ENCODE measurements at places on chromosomes 16 and 17. TPM values are rescaled to one million over a fixed set of nuclear protein-coding genes. Genes with fewer than 3 reads are reported as not detected.

DNA sequence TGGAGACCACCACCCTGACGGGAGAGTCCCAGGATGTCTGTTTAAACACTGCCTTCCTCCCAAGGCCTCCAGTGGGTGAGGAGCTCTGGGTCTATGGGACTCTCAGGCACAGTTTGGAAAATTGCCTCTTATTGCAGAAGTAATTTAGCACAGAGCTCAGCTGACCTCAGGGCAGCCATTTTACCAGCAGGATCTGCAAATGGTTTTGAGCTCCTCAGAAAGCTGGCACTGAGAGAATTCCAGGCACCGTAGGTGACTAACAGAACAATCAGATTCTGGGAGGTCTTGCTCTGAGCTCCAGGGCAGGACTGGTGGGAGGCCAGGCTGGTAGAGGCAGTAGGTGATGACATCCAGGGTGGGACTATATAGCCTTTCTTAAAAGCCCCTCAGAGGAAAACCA, 17.3 kb upstream of the C16orf74 start:
- no peak for DNase-seq

DNA sequence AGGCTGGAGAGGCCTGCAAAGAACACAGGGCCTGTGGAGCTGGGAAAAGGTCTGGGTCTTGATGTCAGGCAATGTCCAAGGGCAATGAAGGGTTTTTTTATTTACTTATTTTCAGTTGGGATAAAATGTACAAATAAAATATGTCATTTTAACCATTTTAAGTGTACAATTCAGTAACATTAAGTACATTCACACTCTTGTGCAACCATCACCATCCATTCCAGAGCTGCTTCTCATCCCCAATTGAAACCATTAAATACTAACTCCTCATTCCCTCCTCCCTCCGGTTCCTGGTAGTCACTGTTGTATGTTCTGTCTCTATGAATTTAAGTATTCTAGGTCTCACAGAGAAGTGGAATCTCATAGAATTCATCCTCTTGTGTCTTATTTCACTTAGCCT, 444.7 kb downstream of the HS3ST3B1 start:
- DNase-seq = no peak

- DNase-seq = no peak
Measured at GRCh38 chr17:61583242-61583641, 7.8 kb downstream of the NACA2 start.

- no peak for DNase-seq
Measured at GRCh38 chr17:37392024-37392590, 14.5 kb downstream of the ACACA start.

Gene C16orf96
- 0.08 TPM for polyA plus RNA-seq

DNA sequence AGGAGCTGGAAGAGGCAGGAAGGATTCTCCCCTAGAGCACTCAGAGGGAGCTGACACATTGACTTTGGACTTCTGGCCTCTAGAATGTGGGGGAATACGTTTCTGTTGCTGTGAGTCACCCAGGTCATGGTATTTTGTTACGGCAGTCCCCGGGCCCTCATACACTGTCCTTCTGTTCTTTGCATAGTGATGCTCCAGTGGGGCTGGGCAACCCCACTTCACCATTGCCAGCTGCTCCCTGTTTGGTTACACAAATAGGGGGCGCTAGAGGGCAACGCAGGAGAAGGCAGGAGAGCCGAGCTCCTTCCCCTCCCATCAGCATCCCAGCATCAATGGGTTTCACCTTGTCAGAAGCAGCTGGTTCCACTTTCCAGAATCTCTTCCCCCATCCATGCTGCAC, 257.7 kb upstream of the FOXF1 start:
- DNase-seq = no peak

Gene KRT31
- not detected for polyA plus RNA-seq

DNA sequence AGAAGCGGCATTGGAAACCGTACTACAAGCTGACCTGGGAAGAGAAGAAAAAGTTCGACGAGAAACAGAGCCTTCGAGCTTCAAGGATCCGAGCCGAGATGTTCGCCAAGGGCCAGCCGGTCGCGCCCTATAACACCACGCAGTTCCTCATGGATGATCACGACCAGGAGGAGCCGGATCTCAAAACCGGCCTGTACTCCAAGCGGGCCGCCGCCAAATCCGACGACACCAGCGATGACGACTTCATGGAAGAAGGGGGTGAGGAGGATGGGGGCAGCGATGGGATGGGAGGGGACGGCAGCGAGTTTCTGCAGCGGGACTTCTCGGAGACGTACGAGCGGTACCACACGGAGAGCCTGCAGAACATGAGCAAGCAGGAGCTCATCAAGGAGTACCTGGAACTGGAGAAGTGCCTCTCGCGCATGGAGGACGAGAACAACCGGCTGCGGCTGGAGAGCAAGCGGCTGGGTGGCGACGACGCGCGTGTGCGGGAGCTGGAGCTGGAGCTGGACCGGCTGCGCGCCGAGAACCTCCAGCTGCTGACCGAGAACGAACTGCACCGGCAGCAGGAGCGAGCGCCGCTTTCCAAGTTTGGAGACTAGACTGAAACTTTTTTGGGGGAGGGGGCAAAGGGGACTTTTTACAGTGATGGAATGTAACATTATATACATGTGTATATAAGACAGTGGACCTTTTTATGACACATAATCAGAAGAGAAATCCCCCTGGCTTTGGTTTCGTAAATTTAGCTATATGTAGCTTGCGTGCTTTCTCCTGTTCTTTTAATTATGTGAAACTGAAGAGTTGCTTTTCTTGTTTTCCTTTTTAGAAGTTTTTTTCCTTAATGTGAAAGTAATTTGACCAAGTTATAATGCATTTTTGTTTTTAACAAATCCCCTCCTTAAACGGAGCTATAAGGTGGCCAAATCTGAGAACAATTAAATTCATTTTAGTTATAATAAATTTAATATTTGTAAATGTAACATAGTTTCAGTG, 1.7 kb downstream of the HEXIM1 start:
- DNase-seq = no peak

DNA sequence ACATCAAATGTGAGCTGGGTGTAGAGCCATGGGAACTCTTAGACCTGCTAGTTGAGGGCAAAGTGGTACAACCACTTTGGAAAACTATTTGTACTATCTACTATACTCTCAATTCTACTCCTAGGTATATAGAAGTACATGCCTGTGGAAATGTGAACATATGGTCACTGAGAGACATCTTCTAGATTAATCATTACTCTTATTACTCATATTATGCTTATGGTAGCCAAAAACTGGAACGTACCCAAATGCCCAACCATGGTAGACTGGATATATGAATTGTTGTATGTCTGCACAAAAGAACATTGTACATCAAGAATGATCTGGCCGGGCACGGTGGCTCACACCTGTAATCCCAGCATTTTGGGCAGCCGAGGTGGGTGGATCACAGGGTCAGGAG, 2.7 kb downstream of the WDR45B start:
- no peak for DNase-seq

DNA sequence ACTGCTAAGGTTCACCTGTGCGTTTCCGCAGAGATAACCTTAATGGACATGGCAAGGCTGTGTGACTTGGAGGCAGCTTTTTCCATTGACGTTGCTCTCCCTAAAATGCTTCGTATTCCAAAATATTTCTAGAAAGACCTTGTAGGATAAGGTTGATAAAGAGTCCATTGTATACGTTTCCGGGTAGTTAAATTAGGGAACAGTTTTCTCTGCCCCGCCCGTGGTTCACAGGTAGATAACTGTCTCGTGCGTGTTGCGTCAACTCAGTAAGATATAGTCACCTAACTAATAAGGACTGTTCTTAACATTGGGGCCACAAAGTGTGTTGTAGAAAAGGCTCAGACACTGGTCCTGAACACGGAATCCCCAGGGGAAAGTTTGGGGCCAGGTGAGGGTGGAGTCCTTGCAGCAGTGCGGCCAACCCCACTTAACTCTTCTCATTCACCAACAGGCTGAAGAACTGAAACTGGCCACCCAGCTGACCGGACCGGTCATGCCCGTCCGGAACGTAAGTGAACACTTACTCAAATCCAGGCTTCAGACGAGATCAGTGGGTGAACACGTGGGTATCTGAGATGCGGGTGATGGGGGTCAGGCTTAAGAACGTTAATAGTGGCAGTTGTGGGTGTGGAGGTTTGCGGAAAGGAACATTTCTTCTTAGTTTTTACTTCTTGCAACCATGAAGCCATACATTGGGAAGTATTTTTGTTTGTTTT, 1.6 kb downstream of the RPL13 start:
- no peak for DNase-seq

DNA sequence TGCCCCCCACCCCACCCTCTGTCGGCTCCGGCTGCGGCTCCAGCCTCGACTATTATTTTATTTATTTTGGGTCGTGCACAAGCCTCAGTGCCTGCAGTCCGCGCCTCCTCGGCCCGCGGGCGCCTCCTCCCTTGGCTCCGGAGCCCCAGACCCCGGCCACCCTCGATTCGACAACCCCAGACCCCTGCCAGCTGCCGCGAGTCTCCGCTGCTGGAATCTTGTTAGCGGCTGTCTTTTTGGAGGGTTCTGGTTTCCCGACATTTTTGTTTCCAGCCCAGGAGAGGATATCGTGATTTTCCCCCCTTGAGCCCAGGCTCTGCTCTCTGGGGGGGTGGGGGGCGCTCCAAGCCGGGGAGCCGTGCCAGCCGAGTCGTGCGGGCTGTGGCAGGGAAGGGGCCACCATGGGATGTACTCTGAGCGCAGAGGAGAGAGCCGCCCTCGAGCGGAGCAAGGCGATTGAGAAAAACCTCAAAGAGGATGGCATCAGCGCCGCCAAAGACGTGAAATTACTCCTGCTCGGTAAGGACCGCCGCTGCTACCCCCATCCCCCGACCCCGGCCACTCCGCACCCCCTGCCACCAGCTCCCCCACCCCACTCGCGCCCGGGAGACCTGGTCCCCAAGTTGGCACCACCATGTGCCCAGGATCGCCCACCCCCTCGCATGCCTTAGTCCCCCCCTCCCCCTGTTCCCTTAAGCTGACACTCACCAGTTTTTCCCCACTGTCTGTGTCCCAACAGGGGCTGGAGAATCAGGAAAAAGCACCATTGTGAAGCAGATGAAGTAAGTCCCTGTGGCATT, 746 bp downstream of the GNAO1 start:
- DNase-seq = no peak

DNA sequence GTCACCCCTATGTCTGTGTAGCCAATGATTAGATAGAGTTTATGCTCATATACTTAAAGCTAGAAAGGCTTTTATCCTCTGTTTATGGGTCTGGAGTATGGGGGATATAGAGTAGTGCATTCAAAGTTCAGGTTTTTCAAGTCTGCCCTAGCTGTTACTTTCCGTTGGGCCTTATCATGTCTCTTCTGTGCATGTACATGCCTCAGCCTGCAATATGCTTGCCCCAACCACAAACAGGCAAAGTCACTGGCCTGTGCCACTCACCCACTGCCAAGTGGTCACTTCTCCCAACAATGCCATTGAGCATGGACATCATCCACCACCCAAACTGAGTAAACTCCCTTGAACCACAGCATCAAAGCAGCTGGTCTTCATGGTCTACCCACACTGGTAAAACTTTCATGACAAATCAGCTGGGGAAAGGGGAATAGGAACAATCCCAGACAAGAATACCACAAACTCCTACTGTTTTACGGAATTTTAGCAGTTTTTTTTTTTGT, 70.3 kb upstream of the C17orf78 start:
- DNase-seq = no peak

DNA sequence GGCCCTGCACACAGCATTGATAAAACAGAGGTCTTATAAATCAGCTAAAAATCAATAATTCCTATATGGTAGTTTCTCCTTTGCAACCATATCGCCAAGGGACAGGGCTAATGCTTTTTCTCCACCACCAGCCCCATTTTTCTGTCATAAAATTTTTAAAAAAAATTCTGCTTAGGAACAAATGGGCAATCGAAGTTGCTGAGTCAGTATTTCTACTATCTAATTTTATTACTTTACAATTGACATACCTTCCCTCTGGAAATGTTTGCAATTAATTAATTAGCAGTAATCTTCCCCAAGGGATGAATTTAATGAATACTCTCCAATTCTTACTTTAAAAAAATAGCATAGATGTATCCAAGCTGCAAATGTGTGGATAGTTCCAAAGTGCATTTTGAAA, 1.7 kb upstream of the IRX6 start:
- no peak for DNase-seq

- DNase-seq = no peak
Measured at GRCh38 chr17:82110298-82110697, 12.3 kb upstream of the FASN start.

DNA sequence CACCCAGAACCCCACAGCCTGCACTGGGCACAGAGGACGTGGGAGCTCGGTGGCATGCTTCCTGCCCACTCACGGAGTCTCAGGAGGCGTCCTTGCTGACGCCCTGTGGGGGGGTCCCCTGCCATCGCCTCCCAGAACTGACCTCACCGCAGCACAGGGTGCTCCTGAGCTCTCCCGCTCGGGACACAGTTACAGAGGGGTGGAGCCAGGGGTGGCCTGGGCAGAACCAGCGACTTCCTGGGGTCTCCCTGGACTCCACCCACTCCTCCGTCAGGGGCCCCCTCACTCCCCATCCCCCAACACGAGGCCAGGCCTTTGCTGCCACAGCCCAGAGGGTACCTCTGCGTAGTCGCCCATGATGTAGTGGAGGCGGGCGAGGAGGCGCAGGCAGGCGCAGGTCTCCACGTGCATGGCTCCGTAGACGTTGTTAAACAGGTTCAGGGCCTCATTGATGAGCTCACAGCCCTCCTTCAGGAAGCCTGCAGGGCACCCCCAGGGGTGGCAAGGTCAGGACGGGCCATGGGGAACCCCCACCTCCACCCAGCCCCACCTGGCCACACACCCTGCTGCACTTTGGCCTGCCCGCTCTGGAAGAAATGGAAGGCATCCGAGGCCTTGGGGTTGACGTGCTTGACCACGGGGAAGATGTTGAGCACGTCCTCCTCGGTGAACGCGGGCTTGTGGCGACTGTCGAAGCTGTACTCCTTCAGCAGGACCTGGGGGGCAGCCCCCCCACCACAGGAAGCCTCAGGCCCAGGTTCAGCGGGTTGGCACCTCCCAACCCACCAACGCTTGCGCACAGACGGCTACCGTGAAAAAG, 17.8 kb downstream of the CLUH start:
- no peak for DNase-seq

All from right renal cortex interstitium (tissue), 3 donors.